Heart left ventricle (tissue), 16 donors: ENCODE measurements at places on chromosomes 3 and 15. TPM values are rescaled to one million over a fixed set of nuclear protein-coding genes. Genes with fewer than 3 reads are reported as not detected.

- no peaks in the 10 kb centered on the region for H3K27me3 ChIP-seq
- no peaks in the 10 kb centered on the region for H3K4me1 ChIP-seq
- DNase-seq: no peak
Measured at GRCh38 chr3:134614955-134615354, 35.9 kb downstream of the KY start.

DNA sequence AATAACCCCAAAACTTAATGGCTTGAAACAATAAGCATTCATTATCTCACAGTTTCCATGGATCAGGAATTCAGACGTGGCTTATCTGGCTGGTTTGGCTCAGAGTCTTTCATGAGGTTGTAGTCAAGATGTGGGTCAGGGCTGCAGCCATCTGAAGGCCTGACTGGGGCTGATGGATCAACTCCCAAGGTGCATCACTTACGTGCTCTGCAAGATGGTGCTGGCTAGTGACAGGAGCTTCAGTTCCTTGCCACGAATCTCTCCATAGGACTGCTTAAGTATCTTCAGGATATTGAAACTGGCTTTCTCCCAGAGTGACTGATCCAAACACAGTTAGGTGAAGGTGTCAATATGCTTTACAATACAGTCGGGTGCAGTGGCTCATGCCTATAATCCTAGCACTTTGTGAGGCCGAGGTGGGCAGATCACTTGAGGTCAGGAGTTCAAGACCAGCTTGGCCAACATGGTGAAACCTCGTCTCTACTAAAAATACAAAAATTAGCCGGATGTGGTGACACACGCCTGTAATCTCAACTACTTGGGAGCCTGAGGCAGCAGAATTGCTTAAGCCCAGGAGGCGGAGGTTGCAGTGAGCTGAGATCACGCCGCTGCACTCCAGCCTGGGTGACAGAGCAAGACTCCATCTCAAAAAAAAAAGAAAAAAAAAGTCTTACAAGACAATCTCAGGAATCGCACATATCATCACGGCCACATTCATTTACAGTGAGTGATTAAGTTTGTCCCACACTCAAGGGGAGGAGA, 28.5 kb upstream of the PTPRG start:
- no peak overlapping the region for H3K4me3 ChIP-seq
- peaks cover 8% of the 10 kb centered on the region for H3K4me1 ChIP-seq
- no peaks in the 10 kb centered on the region for H3K27me3 ChIP-seq
- no peaks in the 10 kb centered on the region for H3K36me3 ChIP-seq
- DNase-seq: no peak

- peak; percentile 26 for DNase-seq
- no peak overlapping the region for H3K4me3 ChIP-seq
- peaks cover 24% of the 10 kb centered on the region for H3K4me1 ChIP-seq
- H3K36me3 ChIP-seq: no peaks in the 10 kb centered on the region
- H3K27me3 ChIP-seq: no peaks in the 10 kb centered on the region
- no peak overlapping the region for H3K27ac ChIP-seq
Measured at GRCh38 chr15:58629625-58630024, 119.9 kb downstream of the ADAM10 start.

DNA sequence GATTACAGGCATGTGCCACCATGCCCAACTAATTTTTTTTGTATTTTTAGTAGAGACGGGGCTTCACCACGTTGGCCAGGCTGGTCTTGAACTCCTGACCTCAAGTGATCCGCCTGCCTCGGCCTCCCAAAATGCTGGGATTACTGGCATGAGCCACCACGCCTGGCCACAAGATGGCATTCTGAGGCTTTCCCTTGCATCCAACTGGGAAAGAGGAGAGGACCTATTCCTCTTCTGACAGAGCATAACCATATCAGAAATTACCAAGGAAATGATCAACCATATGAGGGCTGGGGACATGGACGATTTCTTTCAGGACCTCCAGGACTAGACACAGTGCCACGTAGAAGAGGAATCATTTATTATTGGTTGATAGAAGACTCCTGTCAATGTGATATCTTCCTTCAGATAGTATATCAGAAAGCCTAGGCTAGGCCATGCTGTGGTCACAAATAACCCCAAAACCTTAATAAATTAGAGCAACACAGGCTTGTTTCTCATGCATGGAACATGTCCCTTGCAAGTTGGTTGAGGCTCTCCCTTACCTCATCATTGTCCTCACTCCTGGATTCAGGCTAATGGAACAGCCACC, 372.3 kb upstream of the IL12A start:
- no peak overlapping the region for H3K27ac ChIP-seq
- no peaks in the 10 kb centered on the region for H3K27me3 ChIP-seq
- no peaks in the 10 kb centered on the region for H3K4me1 ChIP-seq

DNA sequence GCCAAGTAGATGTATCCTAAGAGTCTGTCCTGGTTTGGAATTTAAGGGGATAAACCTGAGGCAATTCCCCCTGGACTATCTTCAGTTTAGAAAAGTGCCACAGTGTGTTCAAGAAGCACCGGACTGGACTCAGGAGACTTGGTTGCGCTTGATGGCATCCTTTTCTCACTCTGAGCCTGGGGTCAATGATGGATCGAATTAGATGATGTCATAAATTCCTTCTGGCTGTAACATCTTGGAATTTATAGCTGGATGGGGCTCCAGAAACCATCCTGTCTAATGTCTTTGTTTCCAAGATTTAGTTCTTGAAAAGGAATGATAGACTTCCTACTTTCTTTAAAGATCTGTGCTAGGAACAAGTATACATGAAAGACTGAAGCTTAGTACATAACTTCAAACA, 280.6 kb downstream of the LPP start:
- no peaks in the 10 kb centered on the region for H3K27me3 ChIP-seq
- no peak overlapping the region for H3K27ac ChIP-seq
- no peak for DNase-seq

- no peaks in the 10 kb centered on the region for H3K4me1 ChIP-seq
- H3K4me3 ChIP-seq: no peak overlapping the region
- H3K27ac ChIP-seq: no peak overlapping the region
- no peaks in the 10 kb centered on the region for H3K36me3 ChIP-seq
Measured at GRCh38 chr3:130787422-130788068, 40.9 kb upstream of the PIK3R4 start.

GRCh38 chr15:68311859-68312557, 34.5 kb downstream of the FEM1B start:
- H3K27ac ChIP-seq: no peak overlapping the region
- no peaks in the 10 kb centered on the region for H3K27me3 ChIP-seq
- H3K4me1 ChIP-seq: peaks cover 20% of the 10 kb centered on the region
- no peak overlapping the region for H3K4me3 ChIP-seq

DNA sequence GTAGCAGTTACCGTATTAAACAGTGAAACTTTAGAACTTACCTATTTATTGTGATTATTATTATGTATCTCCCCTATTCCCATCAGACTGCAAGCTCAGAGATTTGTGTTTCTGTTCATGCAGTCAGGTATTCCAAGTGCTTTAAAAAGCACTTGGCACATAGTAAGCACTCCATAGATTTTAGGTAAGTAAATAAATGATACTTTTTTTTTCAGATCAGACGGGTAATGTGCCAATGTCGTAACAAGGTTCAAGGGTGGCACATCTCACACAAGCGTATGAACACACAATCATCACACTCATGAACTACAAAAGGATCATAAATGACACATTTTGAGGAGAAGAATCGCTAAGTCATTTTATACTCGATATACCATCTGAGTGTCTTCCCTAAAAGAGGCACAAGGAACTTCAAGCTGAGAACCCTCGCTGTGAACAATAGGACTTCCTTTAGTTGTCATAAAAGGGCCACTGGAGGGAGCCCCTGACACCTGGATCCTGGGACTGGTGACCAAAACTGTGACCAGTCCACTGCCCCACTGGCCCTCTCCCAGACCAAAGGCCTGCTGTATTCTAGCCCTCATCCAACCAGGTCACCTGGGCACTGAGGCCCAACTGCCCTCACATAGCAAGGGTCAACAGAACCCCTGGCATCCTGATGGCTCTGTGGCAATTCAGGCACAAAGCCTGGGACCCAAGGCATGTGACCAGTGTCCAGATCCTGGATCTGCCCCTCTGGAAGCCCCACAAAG, 32.1 kb downstream of the KIF9 start:
- peak; percentile 62 for DNase-seq
- no peak overlapping the region for H3K4me3 ChIP-seq
- no peaks in the 10 kb centered on the region for H3K4me1 ChIP-seq
- no peak overlapping the region for H3K27ac ChIP-seq

GRCh38 chr3:171458864-171459136, 1.4 kb downstream of the TNIK start:
- peak overlapping the region; percentile 35 for H3K27ac ChIP-seq
- H3K4me3 ChIP-seq: peak overlapping the region; percentile 82
- H3K4me1 ChIP-seq: peaks cover 28% of the 10 kb centered on the region
- H3K36me3 ChIP-seq: no peaks in the 10 kb centered on the region
- DNase-seq: no peak

DNA sequence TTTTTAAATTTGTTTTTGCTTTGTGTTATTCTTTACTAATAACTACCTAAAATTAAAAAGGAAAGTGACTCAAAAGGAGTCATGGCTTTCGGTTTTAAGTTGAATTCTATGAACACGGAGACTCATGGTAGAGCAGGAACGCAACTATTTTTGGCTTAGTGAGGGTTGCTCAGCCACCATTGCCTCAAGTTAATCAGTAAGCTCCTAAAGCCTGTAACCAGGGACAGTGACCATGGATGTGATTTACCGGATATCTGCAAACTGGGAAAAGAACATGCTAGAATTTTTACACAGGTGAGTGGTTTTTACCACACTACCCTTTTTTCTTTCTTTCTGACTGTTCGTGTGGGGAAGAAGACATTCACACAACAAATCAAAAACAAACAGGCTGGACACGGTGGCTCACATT, 11.8 kb downstream of the SLC12A8 start:
- H3K36me3 ChIP-seq: no peaks in the 10 kb centered on the region
- no peaks in the 10 kb centered on the region for H3K4me1 ChIP-seq
- H3K4me3 ChIP-seq: no peak overlapping the region
- no peaks in the 10 kb centered on the region for H3K27me3 ChIP-seq
- H3K27ac ChIP-seq: no peak overlapping the region

DNA sequence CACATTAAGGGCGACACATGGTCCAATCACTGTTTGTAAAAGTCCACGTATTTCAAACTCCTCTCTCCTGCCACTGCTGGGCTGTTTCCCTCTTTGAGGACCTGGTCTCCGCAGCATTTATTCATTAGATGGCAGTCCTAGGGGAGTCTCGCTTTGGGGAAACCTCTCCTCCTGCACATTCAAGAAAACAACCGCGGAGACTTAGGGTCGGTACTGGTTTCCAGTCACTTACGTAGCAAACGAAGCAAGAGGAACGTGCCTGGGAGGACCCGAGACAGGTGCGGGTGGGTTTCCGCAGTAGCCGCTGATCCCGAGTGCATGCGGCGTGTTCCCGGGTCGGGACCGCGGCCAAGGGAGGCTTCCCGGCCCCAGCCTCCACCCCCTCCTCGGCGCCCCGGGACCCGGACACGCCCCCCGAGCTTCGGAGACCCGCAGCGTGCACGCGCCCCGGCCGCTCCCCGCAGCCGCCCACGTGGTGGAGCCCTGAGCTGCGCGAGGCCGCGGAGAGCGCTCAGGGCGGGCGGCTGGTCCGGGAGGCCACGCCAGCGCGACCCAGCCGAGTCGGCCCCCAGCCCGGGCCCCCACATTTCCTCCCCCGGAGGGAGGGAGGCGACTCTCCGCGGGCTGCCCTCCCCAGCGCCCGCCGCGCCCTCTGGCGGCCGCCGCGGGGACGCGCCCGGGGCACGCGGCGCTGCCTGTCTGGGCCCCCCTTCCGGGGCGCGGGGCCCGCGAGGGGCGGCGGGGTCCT, 1.1 kb upstream of the IGF1R start:
- H3K27ac ChIP-seq: peak overlapping the region; percentile 80
- H3K36me3 ChIP-seq: no peaks in the 10 kb centered on the region
- DNase-seq: peak; percentile 85
- H3K27me3 ChIP-seq: peaks cover 21% of the 10 kb centered on the region
- H3K4me3 ChIP-seq: peak overlapping the region; percentile 85

DNA sequence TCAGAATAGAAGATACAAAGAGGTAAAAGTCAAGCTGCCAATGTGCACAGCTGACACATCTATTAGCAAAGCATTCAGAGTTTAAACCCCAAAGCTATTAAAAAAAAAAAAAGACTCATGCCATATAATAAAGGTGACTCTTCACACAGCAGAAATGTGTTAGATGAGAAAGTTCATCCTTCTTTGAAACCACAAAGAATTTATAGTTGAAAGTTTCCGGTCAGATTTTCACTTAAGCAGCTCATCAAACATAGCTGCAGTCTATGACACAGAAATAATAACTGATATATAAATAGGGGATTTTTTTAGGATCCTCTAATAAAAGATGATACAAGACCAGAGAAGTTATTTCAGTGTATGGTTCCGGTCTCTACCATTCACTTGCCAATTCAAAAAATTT, 76.6 kb downstream of the WWTR1 start:
- H3K4me1 ChIP-seq: peaks cover 78% of the 10 kb centered on the region
- no peaks in the 10 kb centered on the region for H3K27me3 ChIP-seq
- no peaks in the 10 kb centered on the region for H3K36me3 ChIP-seq

DNA sequence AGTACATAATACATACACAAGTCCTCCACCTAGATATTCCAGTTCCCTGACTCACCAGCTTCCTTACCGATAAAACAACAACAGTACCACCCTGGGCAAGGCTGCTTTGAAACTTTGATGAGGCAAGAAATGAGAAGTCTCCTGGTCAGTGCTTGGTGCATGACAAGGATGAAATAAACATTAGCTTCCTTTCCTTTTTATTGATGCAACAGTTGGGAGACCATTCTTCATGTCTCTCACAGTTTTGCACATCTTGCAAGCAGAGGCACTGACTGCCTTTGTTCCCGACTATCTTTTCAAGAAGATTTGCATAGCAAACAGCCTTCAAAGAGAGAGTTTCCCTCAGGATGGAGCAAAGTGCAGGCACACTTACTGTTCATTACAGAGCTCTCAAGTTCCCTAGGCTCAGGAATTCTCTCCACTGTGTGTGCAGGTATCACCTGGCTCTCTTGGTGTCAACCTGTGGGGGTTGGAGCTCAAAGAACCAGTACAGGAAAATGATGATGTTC, 65.2 kb downstream of the MYLK start:
- H3K27ac ChIP-seq: no peak overlapping the region
- H3K4me1 ChIP-seq: no peaks in the 10 kb centered on the region
- H3K27me3 ChIP-seq: no peaks in the 10 kb centered on the region
- DNase-seq: no peak

DNA sequence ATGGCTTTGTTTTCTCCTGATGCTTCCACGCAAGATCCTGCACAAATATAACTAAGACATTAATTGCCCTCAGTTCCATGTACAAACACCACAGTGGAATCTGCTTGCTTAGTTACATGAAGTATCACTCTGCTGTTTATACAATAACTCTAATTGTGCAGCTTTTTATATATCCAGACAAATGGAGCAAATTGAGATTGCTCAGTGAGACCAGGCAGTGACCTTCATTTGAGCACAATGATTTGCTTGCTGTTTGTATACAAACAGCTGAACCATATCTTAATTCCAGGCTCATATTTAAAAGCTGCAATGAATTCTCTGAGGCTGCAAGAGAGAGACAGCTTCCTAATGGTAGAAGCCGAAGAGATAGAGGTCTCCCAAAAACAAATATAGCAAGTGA, 243.7 kb downstream of the CADPS start:
- DNase-seq: no peak
- H3K27ac ChIP-seq: no peak overlapping the region
- H3K27me3 ChIP-seq: no peaks in the 10 kb centered on the region
- H3K36me3 ChIP-seq: no peaks in the 10 kb centered on the region
- H3K4me3 ChIP-seq: no peak overlapping the region

The OXTR gene
- not detected for total RNA-seq

The PARP15 gene
- total RNA-seq: 0.23 TPM

The CRYGS gene
- 1.6 TPM for total RNA-seq

The TXNRD3 gene
- 6.4 TPM for total RNA-seq

The BFSP2 gene
- total RNA-seq: not detected

The CFAP100 gene
- total RNA-seq: not detected

The XCR1 gene
- total RNA-seq: not detected

The ZNF80 gene
- total RNA-seq: not detected

The COL6A5 gene
- total RNA-seq: not detected

The SNX22 gene
- total RNA-seq: 4.7 TPM
